ENCODE measurements at places on chromosomes 13 and 19.

DNA sequence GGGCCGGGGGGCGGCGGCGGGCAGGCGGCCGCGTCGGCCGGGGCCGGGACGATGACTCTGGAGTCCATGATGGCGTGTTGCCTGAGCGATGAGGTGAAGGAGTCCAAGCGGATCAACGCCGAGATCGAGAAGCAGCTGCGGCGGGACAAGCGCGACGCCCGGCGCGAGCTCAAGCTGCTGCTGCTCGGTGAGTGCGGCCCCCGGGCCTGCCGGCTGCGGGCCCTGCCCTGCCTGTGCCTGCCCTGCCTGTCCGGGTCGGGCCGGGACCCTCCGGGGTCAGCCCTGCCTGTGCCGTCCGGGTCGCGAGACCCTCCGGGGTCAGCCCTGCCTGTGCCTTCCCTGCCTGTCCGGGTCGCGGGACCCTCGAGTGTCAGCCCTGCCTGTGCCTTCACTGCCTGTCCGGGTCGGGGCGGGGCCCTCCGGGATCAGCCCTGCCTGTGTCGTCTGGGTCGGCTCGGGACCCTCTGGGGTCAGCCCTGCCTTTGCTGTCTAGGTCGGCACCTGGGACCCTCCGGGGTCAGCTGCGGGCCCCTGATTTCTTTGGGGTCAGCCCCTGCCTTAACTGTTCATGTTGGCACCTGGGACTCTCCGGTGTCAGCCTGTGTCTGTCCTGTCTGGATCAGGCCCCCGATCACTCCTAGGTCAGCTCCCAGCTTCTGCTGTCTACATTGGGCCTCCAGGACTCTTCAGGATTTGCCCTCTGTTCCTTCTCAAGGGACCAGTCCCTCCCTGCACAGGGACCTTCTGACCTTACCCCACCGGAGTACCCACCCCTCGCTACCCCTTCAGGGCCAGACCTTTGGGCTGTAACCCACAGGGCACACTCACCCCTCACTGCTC lies 659 bp downstream of the GNA11 start:
- ATAC-seq: peak; percentile 15

DNA sequence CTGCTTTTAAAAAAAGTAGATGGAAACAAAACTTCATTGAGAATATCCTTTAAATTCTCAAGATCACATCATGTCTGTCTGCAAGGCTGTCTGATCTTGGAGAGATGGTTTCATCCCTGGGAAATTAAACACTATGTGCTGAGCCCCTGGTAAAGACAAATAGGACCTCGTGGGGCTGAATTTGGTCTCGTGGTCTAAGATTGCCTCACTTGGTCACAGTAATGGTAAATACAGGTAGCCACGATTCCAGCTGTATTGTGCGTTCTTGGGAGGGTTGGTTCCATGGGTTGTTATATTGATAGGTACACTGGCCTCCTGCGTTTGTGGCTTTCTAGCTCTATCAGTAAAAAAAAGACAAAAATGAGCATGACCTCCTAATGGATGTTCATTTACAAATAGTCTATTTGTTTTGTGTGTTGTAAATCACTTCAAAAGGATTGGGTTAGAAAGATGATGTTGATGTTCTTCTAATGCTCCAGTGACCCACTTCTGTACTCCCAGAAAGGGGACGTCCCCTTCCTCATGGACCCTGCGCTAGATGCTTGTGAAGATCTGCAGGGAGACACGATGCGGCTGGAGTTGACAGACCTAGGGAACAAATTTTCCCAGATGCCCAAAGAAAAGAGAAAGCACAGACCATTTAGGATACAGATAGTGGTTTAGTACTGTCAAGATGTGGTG lies 1.8 kb downstream of the CEBPG start:
- ATAC-seq: no peak

DNA sequence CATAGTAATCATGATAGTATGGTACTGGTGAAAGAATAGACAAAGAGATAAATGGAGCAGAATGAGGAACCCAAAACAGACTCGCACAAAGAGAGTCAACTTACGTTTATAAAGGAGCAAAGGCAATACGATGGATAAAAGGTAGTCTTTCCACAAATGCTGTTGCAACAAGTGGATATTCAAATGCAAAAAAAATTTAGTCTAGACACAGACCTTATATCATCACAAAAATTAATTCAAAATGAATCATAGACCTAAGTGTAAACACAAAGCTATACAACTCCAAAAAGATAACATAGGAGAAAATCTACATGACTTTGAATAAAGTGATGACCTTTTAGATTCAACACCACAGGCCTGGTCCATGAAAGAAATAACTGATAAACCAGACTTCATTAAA lies 131.6 kb downstream of the KL start:
- ATAC-seq: no peak

GRCh38 chr13:24097064-24097463 lies 63.5 kb upstream of the SPATA13 start:
- no peak for ATAC-seq

DNA sequence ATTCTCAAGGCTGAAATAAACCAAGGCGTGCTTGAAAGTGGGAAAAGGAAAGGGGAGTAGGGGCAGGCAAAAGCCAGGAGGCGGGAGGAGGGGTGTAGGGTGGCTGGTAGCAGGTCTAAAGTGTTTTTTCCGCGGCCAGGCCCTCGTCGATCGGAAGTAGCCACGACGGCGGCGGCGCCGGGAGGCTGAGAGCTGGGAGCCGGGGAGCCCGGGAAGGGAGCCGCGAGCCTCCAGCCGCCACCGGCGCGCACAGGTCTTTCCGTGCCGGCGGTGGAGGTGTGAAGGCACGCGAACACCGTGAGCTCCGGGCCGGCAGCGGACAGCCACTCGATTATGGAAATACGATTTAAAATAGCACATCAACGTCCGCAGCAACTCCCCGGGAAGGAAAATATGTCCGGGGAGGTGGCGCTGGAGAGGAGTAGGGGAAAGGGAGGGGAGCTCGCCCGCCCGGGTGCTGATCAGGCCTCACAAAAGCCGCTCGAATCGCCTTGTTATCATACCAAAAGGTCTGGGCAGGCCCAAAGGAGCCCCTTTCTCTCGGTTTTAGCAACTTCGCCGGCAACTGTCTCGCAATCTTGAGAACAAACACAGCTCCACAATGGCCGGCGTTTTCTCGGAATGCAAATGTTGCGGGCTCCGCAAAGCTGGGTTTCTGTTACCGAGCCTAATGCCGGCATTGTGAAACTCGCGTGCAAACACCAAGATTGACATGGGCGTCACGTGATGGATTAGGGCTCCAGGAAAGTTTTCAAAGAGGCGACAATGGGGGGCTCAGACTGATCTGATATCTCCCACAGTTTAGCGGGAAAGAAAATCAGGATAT lies 2.9 kb upstream of the PCDH8 start:
- ATAC-seq: peak; percentile 63
